ENCODE measurements at places on chromosomes 7 and 10. TPM values are rescaled to one million over a fixed set of nuclear protein-coding genes. Genes with fewer than 3 reads are reported as not detected.

The ELMO1 gene
- total RNA-seq = 2.2 TPM

The TFR2 gene
- total RNA-seq = 2.9 TPM

The SFRP4 gene
- 4.2 TPM for total RNA-seq

The ITGA8 gene
- not detected for total RNA-seq

The HOXA7 gene
- 5.1 TPM for total RNA-seq

The ANKRD2 gene
- 2.5 TPM for total RNA-seq

The ST8SIA6 gene
- total RNA-seq = 0.07 TPM

The OGDHL gene
- total RNA-seq = 0.22 TPM
